ENCODE measurements at places on chromosomes 16 and 17.

DNA sequence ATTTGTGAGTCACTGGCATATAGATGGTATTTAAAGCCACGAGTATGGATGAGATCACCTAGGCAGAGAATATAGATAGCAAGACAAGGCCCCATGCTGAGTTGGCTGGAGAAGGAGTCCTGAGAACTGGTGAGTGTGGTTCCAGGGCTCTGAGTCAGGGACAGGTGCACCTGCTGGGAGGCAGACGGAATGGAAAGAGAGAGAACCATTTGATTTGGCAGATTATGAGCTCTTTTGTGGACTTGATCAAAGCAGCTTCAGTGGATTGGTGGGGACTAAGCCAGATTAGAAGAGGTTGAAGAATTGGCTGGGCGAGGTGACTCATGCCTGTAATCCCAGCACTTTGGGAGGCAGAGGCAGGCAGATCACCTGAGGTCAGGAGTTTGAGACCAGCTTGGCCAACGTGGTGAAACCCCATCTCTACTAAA, 4.3 kb upstream of the C16orf92 start:
- no peak for DNase-seq

- DNase-seq = no peak
Observed at GRCh38 chr17:75983501-75984181, 4.6 kb downstream of the TEN1 start.

GRCh38 chr16:82440336-82440735, 186.4 kb upstream of the CDH13 start:
- DNase-seq = no peak

- no peak for DNase-seq
Observed at GRCh38 chr16:86073103-86073625, 174.2 kb downstream of the IRF8 start.

DNA sequence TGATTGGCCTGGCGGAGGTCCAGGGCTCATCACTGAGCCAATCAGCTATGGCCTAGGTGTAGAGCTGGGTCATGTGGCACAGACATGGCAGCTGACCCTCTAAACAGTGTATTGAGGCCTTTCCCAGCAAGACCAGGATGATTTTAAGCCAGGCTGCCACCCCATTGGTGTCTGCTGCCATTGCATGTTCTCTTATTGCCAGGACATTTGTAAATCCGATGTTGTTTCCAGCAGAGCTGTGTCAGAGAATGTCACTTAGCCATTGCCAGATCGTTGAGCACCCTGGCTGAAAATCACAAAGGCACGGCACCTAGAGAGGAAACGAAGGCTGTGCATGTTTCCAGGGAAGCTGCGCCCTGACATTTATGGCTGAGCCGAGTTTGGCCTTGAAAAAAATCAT, 33.4 kb downstream of the RBFOX1 start:
- no peak for DNase-seq

DNA sequence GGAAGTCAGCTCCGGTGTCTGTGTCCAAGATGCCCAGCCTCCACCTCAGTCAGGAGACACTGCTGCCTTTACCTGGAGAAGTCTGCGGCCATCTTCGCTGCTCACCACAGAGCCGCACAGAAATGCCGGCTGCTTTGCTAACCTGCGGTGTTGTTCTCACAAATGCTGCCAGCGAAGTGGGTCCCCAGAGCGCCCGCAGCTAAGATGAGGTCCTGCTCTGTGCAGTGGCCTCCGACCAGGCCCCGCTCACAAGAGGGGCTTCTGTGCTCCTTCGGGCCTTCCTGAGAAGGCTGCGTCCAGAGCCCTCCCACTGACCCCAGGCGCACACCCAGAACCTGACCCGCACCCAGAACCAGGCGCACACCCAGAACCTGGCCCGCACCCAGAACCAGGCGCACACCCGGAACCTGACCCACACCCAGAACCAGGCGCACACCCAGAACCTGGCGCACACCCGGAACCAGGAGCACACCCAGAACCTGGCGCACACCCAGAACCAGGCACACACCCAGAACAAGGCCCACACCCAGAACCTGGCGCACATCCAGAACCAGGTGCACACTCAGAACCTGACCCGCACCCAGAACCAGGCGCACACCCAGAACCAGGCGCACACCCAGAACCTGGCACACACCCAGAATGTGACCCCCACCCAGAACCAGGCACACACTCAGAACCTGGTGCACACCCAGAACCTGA, 51.5 kb upstream of the FASN start:
- no peak for DNase-seq

GRCh38 chr17:78407387-78408000, 29.0 kb downstream of the PGS1 start:
- no peak for DNase-seq
